Breast epithelium (tissue), 4 donors: ENCODE measurements at places on chromosomes 5 and 9. TPM values are rescaled to one million over a fixed set of nuclear protein-coding genes. Genes with fewer than 3 reads are reported as not detected.

- no peak overlapping the region for H3K27ac ChIP-seq
- no peak overlapping the region for H3K4me3 ChIP-seq
- no peaks in the 10 kb centered on the region for H3K27me3 ChIP-seq
- H3K36me3 ChIP-seq = no peaks in the 10 kb centered on the region
- DNase-seq = no peak
- no peaks in the 10 kb centered on the region for H3K4me1 ChIP-seq
Measured at GRCh38 chr5:31671339-31671741, 32.4 kb downstream of the PDZD2 start.

- H3K4me1 ChIP-seq = no peaks in the 10 kb centered on the region
- no peaks in the 10 kb centered on the region for H3K36me3 ChIP-seq
- no peak for DNase-seq
Measured at GRCh38 chr5:178751286-178751685, 20.8 kb upstream of the ZNF354A start.

Gene VAV2
- 9.5 TPM for total RNA-seq

GRCh38 chr9:68540712-68541535 lies at the start of gene TMEM252:
TSS of gene TMEM252 (minus strand) at chr9:68540883. CDS start at chr9:68540814, 69 bp downstream.
- H3K4me3 ChIP-seq = no peak within 1 kb of the TSS
- no peak for DNase-seq
- H3K27me3 ChIP-seq = no peaks in the 10 kb centered on the region
- no peaks in the 10 kb centered on the region for H3K4me1 ChIP-seq
